ENCODE measurements at places on chromosomes 7 and 10.
A peak's percentile ranks its signal among the peaks of the same experiment; 100 is the strongest.

DNA sequence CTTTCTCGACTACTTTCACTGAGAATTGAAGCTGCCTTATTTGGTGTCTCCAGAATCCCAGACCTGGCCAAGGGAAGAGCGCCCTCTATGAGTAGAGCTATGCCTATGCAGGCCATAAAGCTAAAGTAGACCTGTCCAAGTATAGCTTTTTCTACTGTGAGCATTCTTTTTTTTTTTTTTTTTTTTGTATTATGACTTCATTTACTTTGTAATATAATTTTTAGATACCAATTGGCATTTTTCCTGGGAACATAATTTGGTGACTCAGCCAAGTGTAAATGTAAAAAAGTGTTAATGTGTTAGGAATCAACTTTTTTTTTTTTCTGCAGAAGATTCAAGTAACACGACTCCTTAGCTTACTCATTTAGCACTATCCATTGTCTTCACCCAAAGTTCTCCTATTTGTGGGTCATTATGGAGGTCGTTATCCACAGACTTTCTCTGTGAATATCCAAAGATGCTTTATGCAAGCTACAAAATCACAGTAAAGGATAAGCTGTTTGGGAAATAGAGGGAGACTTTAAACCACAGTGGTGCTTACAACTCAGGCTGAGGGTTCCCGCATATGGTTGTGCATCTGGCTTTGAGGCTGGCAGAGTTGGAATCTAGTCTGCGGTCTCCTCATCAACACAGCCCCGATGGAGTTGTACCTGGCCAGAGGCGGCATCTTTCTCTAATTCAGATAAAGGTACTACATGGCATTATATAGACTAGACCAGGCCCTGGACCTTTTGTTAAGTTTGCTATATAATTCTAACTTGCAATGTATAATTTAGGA lies 1040.2 kb upstream of the SORCS1 start:
- DNase-seq: no peak

- no peak for DNase-seq
Measured at GRCh38 chr7:44114586-44115310, 8.6 kb downstream of the POLD2 start.

DNA sequence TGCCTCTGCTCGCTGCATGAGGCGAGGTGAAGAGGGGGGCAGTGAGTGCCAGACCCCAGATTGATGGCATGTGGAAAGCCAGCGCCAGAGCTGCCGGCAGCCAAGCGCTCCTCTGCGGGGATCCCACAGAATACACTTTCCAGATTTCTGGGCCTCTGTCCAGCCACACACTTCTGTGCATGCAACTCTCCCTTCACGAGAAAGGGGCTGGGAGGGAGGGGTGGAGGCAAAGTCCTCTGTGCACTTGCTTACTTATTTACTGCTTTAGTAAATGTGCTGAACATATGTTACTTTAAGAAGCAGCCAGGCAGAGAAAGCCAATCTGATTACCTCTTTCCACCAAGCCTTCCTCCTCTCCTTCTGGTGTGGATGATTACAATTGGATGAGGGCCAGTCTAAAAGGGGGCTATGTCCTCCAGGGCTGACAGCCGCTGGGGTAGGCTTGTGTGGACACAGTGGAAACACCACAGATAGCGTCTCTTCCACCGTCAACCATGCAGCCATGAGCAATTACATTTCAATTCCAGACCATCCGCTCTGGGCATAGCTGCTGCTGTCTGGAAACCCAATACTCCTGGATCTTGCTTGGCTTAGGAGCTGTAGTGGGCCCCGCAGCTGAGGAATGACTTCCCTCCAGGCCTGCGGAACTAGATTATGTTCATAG lies 322.8 kb upstream of the ANKRD30A start:
- DNase-seq: no peak

GRCh38 chr7:30848121-30848855 lies 63.4 kb upstream of the AQP1 start:
- DNase-seq: no peak

DNA sequence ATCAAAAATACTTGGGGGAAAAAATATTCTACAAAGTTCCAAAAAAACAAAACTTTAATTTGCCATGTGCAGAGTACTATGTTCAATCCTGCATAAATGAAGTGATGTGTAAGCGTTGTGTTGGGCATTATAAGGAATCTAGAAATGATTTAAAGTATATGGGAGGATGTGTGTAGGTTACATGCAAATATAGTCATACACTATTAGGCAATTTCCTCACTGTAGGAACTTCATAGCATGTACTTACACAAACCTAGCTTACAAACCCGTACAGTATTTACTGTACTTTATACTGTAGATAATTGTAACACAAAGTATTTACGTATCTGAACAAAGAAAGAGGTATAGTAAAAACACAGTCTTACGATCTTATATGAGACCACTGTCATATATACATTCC lies 72.3 kb downstream of the NRBF2 start:
- DNase-seq: no peak

- no peak for DNase-seq
Measured at GRCh38 chr10:76049581-76050290, 618.3 kb downstream of the LRMDA start.

DNA sequence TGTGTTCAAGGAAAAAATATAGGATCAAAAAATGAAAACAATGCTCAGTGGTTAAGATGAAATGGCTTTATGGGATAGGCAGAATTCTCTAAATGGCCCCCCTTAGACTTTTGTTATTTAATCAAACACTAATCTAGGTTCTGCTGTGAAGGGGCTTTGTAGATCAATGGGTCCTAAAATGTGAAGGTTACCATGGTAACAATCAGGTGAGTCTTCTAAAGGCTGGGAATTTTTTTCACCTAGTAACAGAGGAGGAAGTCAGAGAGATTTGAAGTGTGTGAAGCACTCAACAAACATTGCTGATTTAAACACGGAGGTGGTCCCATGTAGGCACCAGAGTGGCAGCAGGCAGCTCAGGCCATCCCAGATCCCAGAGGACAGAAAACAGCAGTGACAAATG lies 11.1 kb downstream of the OR2A14 start:
- DNase-seq: no peak

- DNase-seq: no peak
Measured at GRCh38 chr10:83577421-83577820, 561.9 kb upstream of the GHITM start.

DNA sequence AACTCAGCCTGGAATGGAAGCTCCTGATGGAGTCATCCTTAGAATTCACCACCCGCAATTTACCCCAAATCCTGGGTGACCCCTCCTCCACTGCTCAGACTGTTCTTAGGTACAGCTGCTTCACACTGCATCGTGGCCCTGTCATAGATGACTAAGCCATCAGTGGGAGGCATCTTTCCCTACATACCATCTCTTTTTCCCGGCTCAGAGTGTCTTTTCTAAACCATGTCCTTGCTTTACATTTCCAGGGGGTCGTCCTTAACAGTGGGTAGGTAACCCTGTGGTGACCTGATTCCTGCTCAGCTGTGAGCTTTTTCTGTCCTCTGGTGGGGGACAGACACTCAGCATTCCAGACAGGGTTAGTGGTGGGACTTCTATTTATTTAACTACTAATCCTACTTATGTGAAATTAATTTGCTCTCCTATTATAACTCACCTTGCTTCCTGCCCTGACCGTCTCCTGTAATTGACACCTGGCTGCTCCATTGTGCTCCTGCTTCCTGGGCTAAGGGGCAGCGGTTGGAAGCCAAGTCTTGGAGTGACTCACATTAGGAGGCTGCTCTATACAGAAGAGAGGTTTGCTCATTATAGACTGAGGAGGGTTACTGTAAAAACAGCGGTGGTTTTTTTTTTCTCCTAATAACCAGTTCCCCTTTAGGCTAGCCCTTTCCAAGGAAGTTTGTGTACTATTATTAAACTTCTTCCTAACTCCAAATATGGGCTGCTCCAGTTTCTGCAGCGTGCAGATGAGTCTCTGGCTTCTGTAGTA lies 40.6 kb downstream of the PYROXD2 start:
- no peak for DNase-seq

- DNase-seq: no peak
Measured at GRCh38 chr10:31419394-31420063, 100.5 kb downstream of the ZEB1 start.

DNA sequence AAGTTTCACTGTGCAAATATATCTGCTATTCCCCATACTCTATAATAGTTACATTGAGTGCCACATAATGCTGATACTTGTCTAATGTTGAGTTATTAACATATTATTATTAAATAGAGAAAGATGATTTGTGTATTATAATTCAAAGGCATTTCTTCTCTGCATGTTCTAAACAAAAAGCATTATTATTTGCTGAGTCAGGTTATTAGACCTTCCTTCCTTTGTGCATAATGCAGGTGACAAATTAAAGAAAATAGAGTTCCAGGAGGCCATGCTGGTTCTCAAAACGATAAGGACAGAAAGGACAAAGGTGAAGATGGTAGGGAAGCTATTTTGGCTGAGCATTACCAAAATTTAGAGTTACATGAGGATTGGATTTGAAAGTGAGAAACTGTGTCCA lies 85.4 kb upstream of the CYP2C9 start:
- DNase-seq: no peak

DNA sequence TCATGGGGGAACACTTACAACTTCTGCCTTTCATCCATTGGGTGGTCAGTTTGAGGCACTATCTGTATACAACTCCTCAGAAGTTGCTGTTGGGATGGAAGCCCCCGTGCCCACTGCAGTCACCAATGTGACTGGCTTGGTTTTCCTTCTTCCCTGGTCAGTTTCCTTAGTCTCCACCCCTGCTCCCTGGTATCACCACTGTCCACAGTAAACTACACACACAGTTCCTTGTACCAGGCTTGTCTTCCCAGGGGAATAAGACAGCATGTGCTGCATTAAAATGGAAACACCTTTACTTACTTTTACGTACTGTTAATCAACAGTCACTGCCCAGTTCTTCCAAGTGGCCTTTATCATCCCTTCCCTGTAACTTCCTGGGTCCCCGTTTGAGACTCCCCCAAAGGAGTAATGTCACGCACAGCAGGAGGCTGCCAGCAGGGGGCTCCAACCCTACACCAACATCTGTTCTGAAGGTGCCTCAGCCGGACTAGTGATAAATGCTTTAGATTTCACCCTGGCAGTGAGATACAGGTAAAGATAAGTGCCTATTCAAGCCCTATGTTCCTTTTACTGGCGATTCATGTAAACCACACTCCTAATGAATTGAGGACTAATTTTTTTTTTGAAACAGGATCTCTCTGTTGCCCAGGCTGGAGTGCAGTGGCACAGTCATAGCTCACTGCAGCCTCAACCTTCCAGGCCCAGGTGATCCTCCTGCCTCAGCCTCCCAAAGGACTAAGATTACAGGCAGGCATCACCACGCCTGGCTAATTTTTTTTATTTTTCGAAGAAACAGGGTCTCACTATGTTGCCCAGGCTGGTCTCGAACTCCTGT lies 45.3 kb upstream of the PIK3AP1 start:
- peak; percentile 59 for DNase-seq

DNA sequence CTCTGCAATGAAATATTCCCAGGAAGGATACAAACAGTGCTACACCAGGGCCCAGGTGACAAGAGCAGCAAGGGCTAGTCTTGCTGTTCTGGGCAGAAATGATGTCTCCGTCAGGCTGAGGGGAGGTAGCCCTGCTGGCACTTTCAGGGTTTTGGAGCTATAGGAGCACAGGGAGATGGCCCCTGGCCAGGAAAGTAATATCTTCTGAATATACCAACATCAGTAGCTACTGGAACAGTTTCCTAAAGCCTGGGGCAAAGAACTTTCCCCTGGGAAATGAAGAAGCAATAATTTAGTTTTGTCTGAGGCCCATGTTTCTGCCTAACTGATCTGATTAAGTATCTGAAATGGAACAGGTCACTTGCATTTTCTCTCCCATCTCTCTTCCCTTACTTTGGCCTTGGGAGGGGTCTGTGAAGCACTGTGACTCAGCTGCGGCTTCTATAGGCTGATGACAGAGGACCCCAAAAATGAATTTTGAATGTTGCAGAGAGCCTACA lies 489.1 kb upstream of the PODXL start:
- DNase-seq: no peak

DNA sequence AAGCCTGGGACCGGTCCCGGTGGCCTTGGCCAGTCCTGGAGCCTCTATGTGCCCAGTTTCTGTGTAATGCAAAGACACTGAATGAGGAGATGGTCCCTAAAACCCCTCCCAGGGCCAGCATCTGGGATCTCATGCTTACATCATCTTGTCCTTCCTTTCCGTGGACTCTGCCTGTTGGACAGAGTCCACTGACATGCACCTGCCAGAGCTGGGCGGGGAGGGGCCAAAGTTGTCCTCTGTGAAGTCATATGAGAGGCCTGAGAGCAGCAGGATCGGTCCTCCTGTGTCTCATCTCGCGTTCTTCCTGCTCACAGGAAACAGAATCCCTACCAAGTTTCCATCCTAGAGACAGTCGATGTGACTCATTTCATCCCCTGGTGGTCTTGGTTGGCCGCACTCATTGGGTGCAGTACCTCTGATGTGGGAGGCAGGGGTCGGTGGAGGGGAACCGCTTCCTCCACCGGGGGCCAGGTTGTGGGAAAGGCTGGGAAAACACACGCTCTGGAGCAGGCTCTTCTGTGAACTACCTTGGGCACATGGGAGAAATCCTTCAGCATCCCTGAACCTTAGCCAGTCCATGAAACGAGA lies 389.6 kb upstream of the PODXL start:
- no peak for DNase-seq

DNA sequence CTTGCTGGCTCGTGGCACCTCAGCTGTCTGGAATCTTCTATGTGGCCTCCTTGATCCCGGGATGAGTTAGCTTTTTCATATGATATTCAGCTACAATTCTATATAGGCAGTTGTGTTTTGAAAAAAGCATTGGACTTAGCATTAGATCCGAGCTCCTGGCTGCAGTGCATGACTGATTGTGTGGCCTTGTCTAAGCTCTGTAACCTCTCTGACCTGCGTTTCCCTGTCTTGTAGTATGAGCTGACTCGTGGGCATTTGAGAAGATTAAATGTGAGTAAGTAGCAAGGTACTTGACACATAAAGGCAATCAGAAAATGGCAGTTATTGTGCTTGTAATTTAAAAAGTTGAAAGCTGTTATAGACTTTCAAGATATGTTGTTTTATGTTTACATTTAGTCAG lies 85.9 kb downstream of the CCNY start:
- no peak for DNase-seq

- no peak for DNase-seq
Measured at GRCh38 chr7:34463830-34464229, 194.2 kb upstream of the NPSR1 start.

DNA sequence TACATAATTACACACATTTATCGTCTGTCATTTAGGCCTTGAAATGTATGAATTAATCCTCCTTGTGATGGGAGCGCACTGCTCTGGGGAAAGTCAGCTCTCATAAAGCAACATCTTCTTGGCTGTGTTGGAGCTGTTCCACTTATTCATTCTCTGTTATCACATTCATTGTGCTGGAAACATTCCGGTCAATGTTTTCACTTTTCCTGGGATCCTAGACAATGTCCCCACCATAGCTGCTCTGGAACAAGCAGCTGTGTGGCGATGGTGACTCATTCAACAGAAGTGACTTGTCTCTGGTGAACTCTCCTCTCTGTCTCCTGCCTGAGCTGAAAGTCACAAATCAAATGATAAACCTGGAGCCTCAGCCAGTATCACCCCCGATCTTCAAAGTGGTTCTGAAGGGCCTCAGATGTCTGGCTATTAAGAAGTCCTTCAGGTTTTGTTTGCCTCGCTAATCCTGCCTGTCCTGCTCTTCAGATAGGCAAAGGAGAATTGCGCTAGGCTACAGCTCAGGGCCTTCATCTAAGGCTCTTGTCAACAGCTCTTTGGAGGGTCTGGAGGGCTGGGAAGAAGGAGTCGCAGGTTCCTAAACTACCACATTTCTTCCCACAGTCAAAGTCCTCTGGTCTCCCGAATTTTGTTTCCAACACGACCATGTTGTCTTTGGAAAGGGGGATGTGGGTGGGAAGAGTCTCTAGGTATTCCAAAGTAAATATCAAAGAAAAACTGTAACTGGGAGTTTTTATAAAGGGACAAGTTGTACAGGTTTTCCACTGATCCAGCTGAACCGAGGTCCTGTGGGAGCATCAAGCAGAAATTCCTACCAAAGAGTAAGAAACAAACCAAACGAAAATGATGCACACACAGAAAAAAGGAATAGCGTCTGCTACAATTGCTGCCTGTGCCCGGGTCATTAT lies 29.3 kb downstream of the KLF6 start:
- no peak for DNase-seq

All from activated CD8-positive, alpha-beta memory T cell treated with anti-CD3 and anti-CD28 coated beads for 1 hour (primary cell).